ENCODE measurements at places on chromosomes 12 and 14.

- DNase-seq, result no peak
- H3K36me3 ChIP-seq, result peaks cover 2% of the 10 kb centered on the region
- H3K4me1 ChIP-seq, result peaks cover 43% of the 10 kb centered on the region
- H3K27ac ChIP-seq, result no peak overlapping the region
- H3K27me3 ChIP-seq, result no peaks in the 10 kb centered on the region
- no peak overlapping the region for H3K4me3 ChIP-seq
Measured at GRCh38 chr12:109744986-109745942, 31.6 kb downstream of the FAM222A start.

- H3K4me1 ChIP-seq, result peaks cover 26% of the 10 kb centered on the region
- H3K36me3 ChIP-seq, result no peaks in the 10 kb centered on the region
- peaks cover 5% of the 10 kb centered on the region for H3K27me3 ChIP-seq
- DNase-seq, result no peak
- no peak overlapping the region for H3K27ac ChIP-seq
Measured at GRCh38 chr14:99727096-99727870, 43.2 kb downstream of the CYP46A1 start.

DNA sequence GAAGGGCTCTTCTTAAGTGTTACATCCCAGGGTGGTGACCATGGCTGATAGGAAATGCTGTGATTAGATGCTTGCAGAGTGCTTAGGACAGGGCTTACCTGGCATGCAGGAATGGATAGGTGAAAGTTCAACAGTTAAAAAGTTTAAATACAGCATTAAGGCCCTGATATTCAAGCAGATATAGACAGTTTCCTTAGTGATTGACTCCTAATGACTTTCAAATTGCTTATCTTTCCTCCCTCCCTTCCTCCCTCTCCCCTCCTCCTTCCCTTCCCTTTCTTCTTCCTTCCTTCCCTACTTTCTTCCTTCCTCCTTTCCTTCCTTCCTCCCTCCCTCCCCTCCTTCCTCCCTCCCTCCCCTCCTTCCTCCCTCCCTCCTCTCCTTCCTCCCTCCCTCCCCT, 244.6 kb upstream of the NOS1 start:
- H3K36me3 ChIP-seq, result no peaks in the 10 kb centered on the region
- no peak overlapping the region for H3K27ac ChIP-seq
- no peak for DNase-seq

GRCh38 chr14:37142835-37143401, 29.5 kb downstream of the SLC25A21 start:
- no peak overlapping the region for H3K4me3 ChIP-seq
- no peaks in the 10 kb centered on the region for H3K27me3 ChIP-seq
- H3K27ac ChIP-seq, result no peak overlapping the region
- H3K4me1 ChIP-seq, result no peaks in the 10 kb centered on the region

GRCh38 chr12:63394983-63395382, 244.0 kb upstream of the AVPR1A start:
- H3K4me3 ChIP-seq, result no peak overlapping the region
- H3K36me3 ChIP-seq, result no peaks in the 10 kb centered on the region
- DNase-seq, result no peak
- no peaks in the 10 kb centered on the region for H3K4me1 ChIP-seq
- 0 out of 2 replicates have a peak, but pooled peaks cover 1% of the 10 kb centered on the region for H3K27me3 ChIP-seq

DNA sequence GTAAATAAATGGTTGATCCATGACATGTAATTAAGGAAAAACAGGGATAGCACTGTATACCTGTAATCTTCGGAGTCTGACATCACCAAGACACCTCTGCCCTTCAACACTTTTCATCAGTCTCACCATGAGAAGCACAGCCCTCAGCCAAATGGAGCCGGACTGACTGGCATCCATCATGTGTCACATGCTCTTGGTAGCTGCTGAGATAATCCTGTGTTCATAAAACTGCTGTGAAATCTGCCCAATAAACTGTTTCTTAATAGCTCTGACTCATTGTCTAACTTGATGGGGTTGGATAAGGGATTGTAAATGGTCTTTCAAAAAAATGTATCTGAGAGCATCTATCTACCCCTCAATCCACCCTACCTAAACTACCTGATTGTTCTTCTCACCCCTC, 33.6 kb downstream of the KCNH5 start:
- no peaks in the 10 kb centered on the region for H3K27me3 ChIP-seq
- no peak overlapping the region for H3K27ac ChIP-seq
- no peaks in the 10 kb centered on the region for H3K4me1 ChIP-seq
- no peak for DNase-seq
- no peaks in the 10 kb centered on the region for H3K36me3 ChIP-seq
- no peak overlapping the region for H3K4me3 ChIP-seq

GRCh38 chr12:68391937-68392336, 59.8 kb upstream of the MDM1 start:
- DNase-seq, result no peak
- no peaks in the 10 kb centered on the region for H3K4me1 ChIP-seq
- no peak overlapping the region for H3K4me3 ChIP-seq

DNA sequence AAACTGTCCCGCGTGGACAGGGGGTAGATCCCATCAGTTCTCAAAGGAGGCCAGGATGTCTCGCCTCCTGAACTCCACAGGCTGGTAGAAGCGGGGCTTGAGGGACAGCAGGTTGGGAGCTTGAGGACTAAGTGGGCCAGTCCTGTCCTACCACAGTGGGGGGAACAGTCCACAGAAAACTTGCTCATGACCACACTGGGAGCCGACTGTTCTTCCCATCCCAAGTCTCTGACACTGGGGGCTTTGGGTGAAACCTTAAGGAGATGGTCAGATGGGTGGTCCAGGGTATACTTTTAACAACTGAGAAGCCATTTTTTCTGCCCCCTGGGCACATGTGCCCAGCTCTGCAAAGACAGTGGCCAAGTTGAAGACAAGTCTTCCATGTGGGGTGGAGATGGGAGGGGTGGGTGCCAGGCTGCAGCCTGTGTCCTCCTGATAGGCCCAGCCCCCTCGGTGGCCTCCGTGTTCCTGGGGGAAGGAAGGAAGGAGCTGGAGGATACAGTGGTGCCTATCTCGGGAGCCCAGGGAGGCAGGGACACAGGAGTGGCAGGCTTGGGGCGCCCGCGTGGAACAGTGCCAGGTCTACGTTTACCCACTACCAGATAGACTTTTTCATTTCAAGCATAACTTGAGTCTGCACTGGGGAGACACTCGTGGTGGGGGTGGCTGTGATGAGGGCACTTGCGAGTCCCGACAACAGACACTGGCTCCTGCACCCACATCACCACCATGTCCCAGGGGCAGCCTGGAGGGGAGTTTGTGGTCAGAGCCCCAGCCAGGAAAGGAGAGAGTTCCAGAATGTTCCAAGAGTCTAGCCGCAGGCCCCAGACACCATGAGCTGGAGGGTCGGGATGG, 14.7 kb downstream of the RHOF start:
- H3K36me3 ChIP-seq, result peaks cover 7% of the 10 kb centered on the region
- DNase-seq, result no peak

DNA sequence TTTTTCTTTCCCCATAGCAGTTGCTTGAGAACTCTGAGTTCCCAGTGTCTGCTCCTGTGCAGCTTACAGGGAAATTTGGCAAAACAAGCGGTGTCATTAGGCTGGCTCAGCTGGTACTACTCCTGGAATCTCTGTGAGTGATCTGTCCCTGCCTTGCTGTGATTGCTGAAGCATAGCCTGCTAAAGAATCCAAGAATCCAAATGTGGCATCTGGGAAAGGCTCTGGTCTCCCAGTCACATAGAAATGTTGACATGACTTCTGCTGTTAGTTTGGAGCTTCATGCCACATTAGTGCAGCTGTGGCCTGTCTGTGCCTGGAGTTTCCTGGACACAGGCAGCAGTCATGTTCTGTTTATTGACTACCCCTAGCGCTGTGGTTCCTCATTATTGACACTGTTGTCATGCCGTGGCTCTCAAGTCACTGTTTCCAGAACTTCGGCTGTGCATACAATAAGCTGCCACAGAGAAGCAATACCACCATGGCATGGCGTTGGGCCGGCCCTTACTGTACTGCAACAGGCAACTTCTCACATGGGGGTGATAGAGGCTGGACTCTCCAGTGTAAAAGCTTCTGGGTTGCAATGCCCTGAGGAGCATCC, 166.8 kb downstream of the MYRFL start:
- no peaks in the 10 kb centered on the region for H3K36me3 ChIP-seq
- no peaks in the 10 kb centered on the region for H3K4me1 ChIP-seq
- H3K27me3 ChIP-seq, result no peaks in the 10 kb centered on the region
- DNase-seq, result no peak
- H3K4me3 ChIP-seq, result no peak overlapping the region

- H3K4me1 ChIP-seq, result no peaks in the 10 kb centered on the region
- H3K36me3 ChIP-seq, result no peaks in the 10 kb centered on the region
- no peak overlapping the region for H3K4me3 ChIP-seq
- H3K27ac ChIP-seq, result no peak overlapping the region
Measured at GRCh38 chr14:22478247-22478646, 110.8 kb downstream of the DAD1 start.

GRCh38 chr14:69666690-69667211, 55.4 kb downstream of the SUSD6 start:
- H3K36me3 ChIP-seq, result no peaks in the 10 kb centered on the region
- H3K27ac ChIP-seq, result no peak overlapping the region
- no peaks in the 10 kb centered on the region for H3K27me3 ChIP-seq
- H3K4me1 ChIP-seq, result peaks cover 54% of the 10 kb centered on the region

GRCh38 chr14:79822034-79822433, 389.3 kb downstream of the DIO2 start:
- no peaks in the 10 kb centered on the region for H3K27me3 ChIP-seq
- DNase-seq, result no peak
- H3K27ac ChIP-seq, result no peak overlapping the region
- no peak overlapping the region for H3K4me3 ChIP-seq

DNA sequence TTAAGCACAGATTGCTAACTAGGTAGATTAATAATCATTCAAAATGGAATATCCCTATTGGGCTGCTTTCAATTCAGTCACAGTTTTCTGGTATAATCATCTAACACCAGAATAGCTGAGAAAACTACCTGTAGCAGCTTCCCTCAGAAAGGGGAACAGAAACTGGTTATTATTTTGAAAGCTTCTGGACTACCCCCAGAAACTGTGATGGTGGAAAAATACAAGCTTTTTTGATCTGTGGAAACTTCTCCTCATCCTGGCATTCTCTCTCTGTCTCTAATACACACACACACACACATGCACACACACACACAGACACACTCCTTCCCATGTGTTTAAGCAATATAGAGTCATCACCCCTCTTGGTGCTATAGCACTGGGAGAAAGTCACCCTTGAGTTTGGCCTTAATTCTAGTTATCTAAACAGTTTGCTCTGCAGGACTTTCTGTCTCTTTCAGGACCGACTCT, 251.5 kb upstream of the LMO3 start:
- no peak overlapping the region for H3K27ac ChIP-seq
- no peaks in the 10 kb centered on the region for H3K4me1 ChIP-seq
- no peaks in the 10 kb centered on the region for H3K27me3 ChIP-seq
- no peak overlapping the region for H3K4me3 ChIP-seq
- H3K36me3 ChIP-seq, result no peaks in the 10 kb centered on the region

DNA sequence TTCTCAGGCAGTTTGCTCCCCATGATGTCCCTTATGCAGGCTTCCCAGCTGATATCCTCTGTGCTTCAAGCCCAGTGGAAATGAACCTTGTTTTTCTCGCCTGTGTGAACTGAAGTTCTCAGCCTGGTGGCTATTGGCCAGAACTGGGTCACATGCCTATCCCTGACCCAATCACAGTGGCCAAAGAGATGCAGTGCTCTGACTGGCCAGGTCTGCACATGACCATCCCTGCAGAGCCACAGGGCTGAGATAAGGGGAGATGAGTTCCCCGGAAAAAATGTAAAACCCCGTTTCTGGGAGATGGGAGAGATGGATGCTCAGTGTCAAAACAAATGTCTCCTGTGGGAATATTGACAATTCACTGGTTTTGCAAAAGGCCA, 34.7 kb upstream of the FZD10 start:
- no peak for DNase-seq
- H3K36me3 ChIP-seq, result no peaks in the 10 kb centered on the region
- H3K4me3 ChIP-seq, result no peak overlapping the region
- H3K27me3 ChIP-seq, result peaks cover 45% of the 10 kb centered on the region
- no peaks in the 10 kb centered on the region for H3K4me1 ChIP-seq
- H3K27ac ChIP-seq, result no peak overlapping the region

DNA sequence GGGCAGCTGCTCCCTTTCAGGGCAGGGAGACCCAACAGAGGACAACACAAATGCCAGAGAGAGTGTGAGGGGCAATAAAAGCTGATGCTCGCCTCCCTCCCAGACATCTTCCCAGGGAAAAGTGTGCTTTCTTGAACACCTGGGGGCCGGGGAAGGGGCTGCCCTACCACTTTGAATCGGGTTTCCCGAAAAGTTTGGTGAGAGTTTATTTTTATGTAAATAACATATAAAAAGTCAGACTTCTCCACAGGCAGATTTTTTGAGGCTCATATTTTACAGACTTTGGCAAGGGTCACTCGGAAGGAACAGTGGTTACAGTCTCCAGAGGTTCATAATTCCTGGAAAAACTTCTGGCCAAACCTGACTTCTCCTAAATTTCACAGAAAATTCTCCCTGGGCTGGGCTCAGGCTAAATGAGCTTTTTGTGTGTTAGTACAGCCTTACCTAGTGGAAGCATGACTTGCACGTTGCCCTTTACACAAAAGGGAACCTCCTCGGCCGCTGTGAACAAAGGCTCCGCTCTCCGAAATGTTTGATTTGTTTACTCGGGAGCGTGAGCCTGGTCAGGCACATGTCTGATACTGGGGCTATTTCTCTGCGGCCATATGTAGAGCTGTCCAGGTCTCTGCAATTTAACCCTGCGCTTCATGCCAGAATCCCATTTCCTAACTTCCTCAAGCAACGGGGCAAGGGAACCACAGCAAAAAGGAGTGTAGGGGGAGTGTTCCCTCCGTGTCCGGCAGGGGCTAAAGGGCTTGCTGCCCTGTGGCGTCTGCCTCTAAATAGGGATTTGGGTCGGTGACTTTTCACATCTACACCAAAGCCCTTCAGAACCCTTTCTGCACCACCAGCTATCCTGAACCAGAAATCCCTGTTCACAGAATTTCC, 3.4 kb downstream of the RTL1 start:
- H3K4me1 ChIP-seq, result peaks cover 54% of the 10 kb centered on the region
- H3K36me3 ChIP-seq, result no peaks in the 10 kb centered on the region
- peak overlapping the region; percentile 10 for H3K4me3 ChIP-seq
- DNase-seq, result peak; percentile 91

- no peaks in the 10 kb centered on the region for H3K4me1 ChIP-seq
- H3K27ac ChIP-seq, result no peak overlapping the region
- H3K27me3 ChIP-seq, result no peaks in the 10 kb centered on the region
- H3K4me3 ChIP-seq, result no peak overlapping the region
- no peak for DNase-seq
Measured at GRCh38 chr12:89874146-89874545, 165.5 kb upstream of the ATP2B1 start.

GRCh38 chr12:63863658-63864453, 19.4 kb downstream of the SRGAP1 start:
- peaks cover 33% of the 10 kb centered on the region for H3K4me1 ChIP-seq
- H3K27me3 ChIP-seq, result no peaks in the 10 kb centered on the region
- no peak overlapping the region for H3K27ac ChIP-seq
- DNase-seq, result no peak

GRCh38 chr12:121626087-121626852, at the start of gene ORAI1:
TSS of gene ORAI1 (plus strand) at chr12:121626530.
- no peaks in the 10 kb centered on the region for H3K27me3 ChIP-seq
- H3K4me3 ChIP-seq, result peak within 1 kb of the TSS; percentile 78
- H3K4me1 ChIP-seq, result peaks cover 59% of the 10 kb centered on the region

GRCh38 chr12:122399254-122399591, 23.2 kb downstream of the CLIP1 start:
- no peaks in the 10 kb centered on the region for H3K27me3 ChIP-seq
- H3K36me3 ChIP-seq, result no peaks in the 10 kb centered on the region
- peaks cover 64% of the 10 kb centered on the region for H3K4me1 ChIP-seq
- DNase-seq, result no peak
- H3K4me3 ChIP-seq, result peak overlapping the region; percentile 15
- H3K27ac ChIP-seq, result peak overlapping the region; percentile 94

- no peak for DNase-seq
- no peaks in the 10 kb centered on the region for H3K27me3 ChIP-seq
- H3K4me1 ChIP-seq, result no peaks in the 10 kb centered on the region
Measured at GRCh38 chr14:91912035-91912434, 35.5 kb downstream of the FBLN5 start.
